ENCODE measurements at places on chromosomes 7 and 10.

DNA sequence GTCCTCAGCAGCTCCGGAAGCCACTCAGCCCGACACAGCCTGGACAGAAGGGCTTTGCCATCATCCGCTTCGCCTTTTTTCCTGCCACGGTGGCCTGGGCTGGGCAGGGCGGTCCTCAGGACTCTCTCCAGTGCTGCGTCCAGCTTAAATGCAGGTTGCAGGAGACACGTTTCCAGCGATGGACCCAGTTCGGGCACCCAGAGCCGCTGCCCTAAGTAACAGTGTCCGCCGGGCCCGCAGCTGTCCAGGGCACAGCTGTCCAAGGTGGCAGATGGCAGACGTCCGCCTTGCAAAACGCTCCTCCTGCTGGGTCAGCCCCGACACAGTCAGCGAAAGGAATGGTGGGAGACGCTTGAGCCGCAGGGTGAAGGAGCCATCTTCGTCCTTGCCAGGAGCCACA is 37.0 kb upstream of the FOXL3 start:
- DNase-seq = no peak

DNA sequence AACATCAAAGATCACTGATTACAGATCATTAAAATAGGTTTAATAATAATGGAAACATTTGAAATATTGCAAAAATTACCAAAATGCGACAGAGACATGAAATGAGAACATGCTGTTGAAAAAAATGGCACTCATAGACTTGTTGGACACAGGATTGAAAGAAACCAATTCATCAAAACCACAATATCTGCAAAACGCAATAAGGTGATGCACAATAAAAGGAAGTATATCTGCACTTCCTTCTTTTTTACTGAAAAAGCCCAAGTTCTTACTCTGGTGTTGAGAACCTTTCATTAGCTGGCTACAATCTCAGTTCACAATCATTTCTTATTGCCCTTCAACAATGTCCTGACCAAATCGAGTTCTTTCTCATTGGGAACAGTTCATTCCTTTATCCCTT is 28.7 kb downstream of the TMEM106B start:
- no peak for DNase-seq

GRCh38 chr7:134836447-134836846 is 57.0 kb downstream of the CALD1 start:
- DNase-seq = no peak

DNA sequence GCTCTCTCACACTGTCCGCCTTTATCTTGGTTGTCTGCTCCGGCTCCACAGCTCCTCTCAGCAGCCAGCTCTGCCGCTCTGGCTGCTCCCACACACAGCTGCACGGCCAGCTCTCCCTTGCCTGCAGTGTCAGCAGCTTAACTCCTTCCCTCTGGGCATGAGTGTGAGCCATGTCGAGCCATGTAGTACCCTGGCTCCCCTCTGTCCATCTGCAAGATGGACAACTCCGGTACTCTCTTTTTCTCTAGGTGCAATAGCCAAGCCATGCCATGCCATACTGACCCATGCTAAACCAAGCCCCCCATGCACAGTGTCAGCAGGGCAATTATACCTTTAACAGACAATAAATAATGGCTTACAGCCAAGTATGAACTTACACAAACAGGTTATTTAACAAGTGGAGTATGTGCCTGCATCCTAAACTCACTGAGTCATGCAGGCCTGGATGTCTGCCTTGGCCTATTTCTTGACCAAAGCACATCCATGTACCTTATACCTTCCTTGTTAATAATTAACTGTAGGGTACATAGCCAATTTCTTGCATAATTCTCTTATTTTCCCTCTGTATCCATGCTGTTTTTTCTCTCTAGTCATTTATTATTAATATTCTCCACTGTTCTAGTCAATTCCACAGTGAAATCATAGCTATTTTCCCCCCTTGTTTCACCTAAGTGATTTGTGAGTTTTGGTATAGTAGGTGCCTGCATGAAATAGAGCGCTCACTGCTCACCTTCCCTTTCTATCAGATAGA is 170.9 kb downstream of the CDK14 start:
- DNase-seq = no peak

- DNase-seq = no peak
These were observed 143.7 kb downstream of the FZD1 start for GRCh38 chr7:91407942-91408341.

- DNase-seq = no peak
These were observed 898.6 kb downstream of the LRMDA start for GRCh38 chr10:76329891-76330575.

GRCh38 chr10:87928996-87929395 is 65.6 kb downstream of the PTEN start:
- no peak for DNase-seq

GRCh38 chr7:93212881-93213280 is 13.4 kb downstream of the HEPACAM2 start:
- no peak for DNase-seq
